ENCODE measurements at places on chromosomes 4 and X.
A peak's percentile ranks its signal among the peaks of the same experiment; 100 is the strongest.

DNA sequence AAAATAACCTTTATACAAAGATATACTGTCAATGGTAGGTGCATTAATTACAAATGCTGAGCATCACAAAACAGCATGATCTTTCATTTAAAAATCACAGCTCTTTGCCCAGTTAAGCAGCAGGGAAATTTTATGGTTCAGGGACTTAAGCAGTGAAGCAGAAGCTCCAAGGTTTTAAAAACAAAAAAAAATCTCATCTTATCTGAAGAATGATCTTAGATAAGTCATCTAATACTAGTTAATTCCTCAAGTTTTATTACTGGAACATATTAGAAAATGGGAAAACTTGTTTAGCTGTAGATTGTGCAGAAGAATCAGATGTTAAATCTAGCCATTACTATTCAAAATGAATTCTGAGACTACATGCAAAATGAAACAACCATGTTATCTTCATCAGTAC, 289.9 kb downstream of the GASK1B start:
- no peak for DNase-seq

DNA sequence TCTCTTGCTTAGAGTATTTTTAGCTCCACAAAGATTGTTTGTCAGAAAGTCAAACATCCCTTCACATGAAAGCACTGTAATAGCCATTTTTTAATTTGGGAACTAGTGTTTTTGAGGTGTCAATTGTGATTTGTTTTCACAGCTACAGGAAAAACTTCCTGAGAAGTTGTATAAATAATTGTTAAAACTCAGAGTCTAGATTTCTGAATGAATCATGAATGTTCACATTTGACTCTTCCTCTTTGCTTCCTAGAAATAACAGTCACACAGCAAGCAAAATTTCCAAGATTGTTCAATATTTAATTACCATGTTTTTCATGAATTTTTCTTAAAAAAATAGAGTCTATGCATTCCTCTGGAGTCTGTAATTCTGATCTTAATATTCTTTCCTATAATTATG, 156.9 kb upstream of the SLC7A11 start:
- no peak for DNase-seq

DNA sequence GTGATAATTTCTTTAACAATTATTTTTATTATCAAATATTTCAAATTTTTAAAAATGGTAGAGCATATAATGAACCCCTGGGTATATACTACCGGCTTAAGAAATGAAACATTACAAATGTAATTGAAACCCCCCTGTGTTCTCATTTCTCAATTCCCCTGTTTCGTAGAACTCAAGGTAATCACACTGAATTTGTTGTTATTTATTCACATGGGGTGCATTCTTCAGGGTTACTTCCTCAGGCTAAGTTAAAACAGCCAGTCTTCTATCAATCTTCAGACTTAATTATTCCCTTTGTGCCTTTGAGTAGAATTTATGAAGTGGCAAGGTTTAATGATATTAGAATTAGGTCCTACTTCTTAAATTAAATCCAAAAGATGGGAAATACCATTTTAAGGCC, 128.2 kb downstream of the ANAPC10 start:
- DNase-seq: no peak

- DNase-seq: no peak
These were observed 49.1 kb downstream of the PRKG2 start for GRCh38 chr4:81165861-81166430.

GRCh38 chr4:118180776-118181175, 146.5 kb downstream of the NDST3 start:
- no peak for DNase-seq

GRCh38 chr4:162347842-162348213, 184.0 kb upstream of the FSTL5 start:
- no peak for DNase-seq

GRCh38 chr4:104491481-104492182, 3.1 kb downstream of the CXXC4 start:
- DNase-seq: no peak

DNA sequence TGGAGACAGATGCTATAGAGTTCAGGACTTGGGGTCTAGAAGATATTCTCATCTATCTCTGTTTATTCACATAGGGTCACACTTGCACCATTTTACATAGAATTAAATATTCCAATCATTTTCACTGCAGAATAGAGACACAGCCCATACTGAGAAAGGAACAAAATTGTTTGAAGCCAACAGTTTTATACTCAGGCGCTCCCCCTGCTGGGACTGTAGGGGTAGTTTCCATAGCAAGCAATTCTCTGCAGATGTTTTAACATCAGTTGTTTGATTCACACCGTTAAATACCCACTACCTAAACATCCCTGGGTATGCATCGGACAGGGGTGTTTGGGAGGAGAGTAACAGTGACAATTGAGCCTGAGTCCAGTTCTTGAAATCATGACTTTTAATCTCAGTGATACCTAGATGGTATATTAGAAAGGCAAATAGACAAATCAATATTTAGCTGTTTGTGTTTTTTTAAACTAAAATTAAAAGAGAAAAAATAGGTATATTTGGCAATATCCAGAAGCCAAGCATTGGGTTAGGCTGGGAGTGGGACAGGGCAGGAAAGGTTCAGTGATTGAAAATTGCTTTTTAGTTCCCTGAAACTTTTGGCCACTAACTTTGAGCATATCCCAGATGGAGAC, 33.8 kb downstream of the LONRF3 start:
- DNase-seq: no peak

GRCh38 chrX:93120805-93121204, 552.6 kb downstream of the NAP1L3 start:
- DNase-seq: no peak

GRCh38 chr4:112585977-112586736, 50.6 kb downstream of the ZGRF1 start:
- no peak for DNase-seq

GRCh38 chr4:6157926-6158325, 42.4 kb downstream of the JAKMIP1 start:
- DNase-seq: no peak

- no peak for DNase-seq
These were observed 144.9 kb downstream of the ANXA5 start for GRCh38 chr4:121551881-121552280.

DNA sequence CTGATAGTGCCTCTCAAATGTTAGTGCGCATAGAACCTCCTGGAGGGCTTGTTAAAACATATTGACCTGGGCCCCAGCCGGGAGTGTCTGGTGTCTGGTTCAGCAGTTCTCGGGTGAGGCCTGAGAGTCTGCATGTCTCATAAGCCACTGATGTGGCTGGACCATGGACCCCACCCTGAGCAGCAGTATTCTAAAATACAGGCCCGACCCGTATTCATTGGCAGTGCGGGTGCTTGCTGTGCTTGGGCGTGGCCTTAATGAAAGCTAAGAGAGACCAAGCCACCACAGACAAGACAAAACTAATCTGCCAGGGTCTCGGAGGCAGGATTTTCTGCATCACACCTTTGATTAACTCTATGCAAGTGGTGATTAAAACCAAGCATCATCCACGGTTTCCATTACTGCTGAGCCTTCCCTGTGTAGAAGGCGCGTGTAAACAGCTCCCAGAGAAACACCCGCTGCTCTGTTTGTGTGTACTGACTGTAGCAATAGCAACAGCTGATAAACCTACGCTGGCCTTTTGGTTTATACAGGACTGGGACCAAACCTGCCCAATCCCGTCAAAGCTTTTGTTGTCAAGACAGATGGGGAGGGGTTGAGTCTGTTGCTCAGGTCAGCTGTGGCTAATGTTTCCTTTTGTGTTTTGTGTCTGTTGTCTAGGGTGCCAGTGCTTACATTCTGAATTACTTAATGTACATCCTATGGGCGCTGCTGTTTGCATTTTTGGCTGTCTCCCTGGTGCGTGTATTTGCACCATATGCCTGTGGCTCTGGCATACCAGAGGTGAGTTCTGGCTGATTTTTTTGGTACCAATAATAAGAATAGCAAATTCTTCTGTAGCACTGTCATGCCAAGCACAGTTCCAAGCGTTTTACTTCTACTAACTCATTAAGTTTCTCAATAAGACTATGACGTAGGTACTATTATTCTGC, 40.8 kb downstream of the CLCN4 start:
- no peak for DNase-seq

DNA sequence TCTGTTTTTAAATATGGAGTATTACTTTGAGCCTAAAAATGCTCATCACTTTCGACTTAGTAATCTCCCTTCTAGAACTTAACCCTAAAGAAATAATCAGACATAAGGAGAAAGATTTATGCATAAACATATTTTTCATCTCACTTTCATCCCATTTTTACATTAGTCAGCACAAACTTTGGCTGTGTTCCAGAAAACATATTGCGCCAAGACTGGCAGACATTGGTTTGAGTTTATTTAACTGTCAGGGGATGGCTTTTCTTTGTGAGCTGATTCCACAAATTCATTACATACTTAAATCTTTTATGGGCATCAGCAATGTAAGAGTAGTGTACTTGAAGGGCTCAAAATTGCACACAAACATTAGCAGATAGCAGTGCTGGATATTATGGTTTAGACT, 23.7 kb downstream of the MAOA start:
- no peak for DNase-seq

DNA sequence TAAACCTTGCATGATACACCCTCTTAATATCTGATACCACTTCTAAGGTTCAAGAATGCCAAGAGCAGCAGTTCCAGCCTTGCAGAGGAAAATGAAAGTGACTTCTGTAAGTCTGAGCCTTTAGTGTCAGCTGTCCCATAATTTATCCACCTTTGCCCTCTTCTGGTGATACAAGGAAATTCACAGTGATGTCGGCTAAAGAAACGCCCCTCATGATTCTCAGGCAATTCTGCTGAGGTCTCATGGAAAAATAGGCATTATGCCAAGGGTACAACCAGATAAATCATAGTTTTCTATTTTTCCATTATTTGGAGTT, 172.2 kb upstream of the CXCL13 start:
- DNase-seq: peak; percentile 60

DNA sequence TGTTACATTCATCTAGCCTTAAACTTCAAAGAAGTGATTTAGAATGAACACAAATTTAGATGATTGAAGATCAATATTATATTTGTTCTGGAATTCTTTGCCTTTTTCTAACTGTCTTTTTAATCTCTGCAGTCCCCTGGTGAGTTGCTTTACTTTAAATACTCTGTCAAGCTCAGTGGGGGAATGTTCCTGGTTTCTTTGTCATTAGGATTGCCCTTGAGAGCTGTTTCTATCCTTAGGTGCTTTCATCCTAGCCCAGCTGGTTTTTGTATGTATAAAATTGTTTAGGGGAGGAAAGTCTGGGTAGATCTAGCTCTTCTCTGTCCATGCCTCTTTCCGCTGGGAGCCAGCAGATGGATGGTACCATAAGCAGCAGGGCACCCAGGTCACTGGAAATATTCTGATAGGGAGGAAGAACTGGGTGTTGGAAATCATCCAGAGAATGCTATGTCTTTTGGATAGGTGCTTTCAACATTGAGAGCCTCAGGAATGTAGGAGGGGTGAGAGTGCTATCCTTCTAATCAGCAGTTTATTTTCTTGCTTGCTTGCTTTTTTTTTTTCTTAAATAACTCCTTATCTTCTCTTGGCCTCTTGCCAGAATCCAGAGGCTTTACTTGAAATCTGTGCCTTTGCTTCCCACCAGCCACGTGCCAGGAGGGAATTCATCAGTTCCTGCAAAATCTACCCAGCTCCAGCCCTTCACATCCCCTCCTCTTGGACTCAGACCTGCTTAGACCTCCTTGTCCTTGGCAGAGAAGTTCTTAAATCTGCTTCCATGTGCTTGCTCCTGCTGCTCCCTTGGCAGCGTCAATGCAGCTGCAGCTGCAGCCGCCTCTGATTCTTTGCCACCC, 215.3 kb upstream of the ANXA3 start:
- DNase-seq: no peak

DNA sequence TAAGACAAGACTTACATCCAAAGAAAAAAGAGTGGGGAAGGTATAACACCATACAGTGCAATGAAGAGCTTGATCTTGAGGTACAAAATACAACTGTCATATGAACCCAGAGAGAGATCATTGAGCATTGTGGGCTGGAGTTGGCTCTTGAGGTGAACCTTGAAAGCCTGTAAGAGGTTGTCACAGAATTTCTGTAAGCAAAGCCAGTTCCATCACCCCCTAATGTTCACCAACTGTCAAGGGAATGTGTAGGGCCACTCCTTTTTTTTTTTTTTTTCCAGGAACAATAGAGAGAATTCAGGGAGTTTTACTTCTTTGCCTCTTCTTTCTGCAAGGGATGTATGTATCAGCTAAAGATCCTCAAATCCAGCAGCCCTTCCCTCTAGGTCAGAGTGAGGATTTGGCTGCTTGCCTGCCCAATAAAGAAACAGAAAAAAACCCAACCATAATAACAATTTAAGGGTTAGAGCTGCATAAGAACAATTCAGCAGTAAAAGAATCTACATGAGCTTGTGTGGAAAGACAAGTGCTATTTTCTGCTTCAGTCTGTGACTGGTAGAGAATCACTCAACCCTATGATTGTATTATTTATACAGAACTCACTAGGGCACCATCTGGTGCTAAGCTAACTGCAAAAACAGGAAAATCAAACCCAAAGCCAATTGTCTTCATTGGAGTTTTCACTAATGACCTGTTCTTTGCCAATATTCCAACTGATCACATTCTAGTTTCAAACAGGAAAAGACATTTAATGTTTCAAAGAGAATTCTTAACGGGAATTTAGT, 217.5 kb upstream of the TEX13C start:
- no peak for DNase-seq

DNA sequence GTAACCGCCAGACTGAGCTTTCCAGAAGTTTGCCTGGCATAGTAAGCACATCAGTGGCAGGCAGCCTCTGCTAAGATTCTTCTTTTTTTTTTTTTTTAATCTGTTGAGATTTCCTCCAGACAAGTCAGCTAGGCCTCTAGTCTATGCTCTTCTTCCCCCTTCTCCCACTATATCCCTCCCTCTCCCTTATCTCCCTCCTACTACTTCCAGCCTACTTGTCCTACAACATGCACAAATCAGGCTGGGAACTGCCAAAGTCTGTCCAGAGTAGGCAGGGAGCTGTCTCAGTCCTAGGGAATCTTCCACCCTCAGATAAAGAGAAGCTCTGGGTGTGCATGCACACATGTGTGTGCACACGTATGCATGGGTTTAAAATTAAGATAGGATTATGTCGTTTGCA, 49.7 kb upstream of the ARMCX2 start:
- DNase-seq: no peak
